ENCODE measurements at places on chromosomes 5 and 9.

- no peak for DNase-seq
Observed at GRCh38 chr5:78808380-78808779, 159.8 kb upstream of the LHFPL2 start.

DNA sequence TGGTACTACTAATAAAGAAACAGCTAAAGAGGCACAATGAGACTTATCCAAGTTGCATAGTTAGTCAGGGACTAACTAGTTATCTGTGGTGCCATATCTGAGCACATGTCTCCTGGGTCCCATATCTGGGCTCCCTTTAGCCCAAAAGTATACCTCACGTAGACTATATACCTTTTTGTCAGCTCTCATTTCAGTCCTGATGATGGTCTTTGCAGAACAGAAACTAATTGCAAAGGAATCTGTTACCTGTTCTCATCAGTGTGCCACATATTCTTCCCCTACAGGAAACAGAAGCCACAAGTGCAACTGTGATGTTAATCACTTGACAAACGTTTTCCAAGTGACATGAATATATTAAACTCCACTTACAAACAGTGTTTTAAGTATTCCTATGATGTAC lies 395.2 kb downstream of the KIAA0825 start:
- no peak for DNase-seq

- peak; percentile 17 for DNase-seq
Observed at GRCh38 chr5:149834246-149834855, 104.2 kb downstream of the PPARGC1B start.

- DNase-seq, result no peak
Observed at GRCh38 chr5:72364171-72364570, 44.0 kb downstream of the PTCD2 start.

- DNase-seq, result no peak
Observed at GRCh38 chr5:75639535-75640311, 28.5 kb downstream of the ANKDD1B start.

GRCh38 chr9:117929868-117930267 lies 225.7 kb downstream of the TLR4 start:
- no peak for DNase-seq

GRCh38 chr9:16202221-16202620 lies 649.4 kb downstream of the CCDC171 start:
- no peak for DNase-seq

DNA sequence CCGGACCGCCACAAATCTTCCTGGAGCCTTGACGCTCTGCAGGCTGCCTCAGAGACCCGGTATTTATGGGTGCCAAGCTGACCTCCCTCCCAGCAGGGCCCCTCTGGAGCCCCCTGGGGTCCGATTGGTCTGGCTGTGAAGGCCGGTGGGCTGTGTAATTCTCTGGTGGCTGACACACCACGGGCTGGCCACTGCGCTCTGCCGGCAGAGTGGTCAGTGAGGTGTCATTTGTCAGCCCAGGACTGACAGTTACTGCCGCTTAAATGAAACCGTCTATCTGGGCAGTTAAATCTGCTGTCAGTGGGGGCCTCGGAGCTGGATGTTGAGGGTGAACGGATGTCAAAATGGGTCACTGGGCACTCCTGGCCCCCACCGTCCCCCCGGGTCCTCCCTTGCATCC lies 10.7 kb downstream of the NR5A1 start:
- no peak for DNase-seq

DNA sequence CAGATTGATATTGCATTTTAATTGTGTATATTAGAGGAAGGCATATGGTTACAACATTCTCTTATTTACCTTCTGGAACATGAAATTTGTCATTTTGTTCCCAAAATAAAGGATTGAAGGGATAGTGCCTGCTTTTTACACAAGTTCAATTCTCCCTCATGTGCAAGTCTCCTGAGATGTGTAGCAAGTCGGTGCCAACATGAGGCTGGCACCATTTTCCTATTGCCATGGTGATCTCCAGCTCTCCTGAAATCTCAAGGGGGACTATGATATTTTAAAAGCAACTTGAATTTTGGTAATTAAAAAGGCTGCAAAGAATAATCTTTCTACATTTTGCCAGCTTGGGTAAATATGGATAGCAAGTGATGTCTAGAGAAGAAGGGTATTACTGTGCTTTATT lies 693.3 kb upstream of the WWC1 start:
- DNase-seq, result no peak

DNA sequence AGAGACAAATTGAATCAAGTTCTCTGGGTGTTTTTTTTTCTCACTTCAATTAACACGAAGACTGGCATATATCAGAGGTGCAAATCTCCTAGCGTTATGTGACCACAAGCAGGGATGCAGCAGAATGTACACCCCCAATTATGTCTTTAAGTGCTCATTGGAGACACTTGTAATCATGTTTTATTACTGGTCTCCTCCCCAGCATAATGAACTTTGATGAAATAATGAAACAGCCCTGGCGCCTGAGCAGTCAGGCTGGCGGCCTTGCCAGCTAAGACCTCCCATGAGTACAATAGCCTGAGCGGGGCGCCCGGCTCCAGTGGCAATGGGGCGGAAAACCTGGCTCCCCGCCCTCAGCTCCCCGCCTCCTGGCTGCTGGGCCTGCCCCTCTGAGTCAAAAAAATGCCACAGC lies 209.4 kb upstream of the MSX2 start:
- peak; percentile 9 for DNase-seq

- DNase-seq, result peak; percentile 63
Observed at GRCh38 chr9:123678038-123678877, 251.7 kb downstream of the DENND1A start.

GRCh38 chr9:28916348-28916747 lies 1343.1 kb upstream of the C9orf72 start:
- no peak for DNase-seq

- DNase-seq, result no peak
Observed at GRCh38 chr9:36154331-36154952, 14.7 kb upstream of the CCIN start.

- no peak for DNase-seq
Observed at GRCh38 chr5:35618781-35619180, 1.1 kb downstream of the SPEF2 start.

- DNase-seq, result no peak
Observed at GRCh38 chr5:1799110-1799601, 481 bp downstream of the MRPL36 start.

GRCh38 chr5:97478483-97478882 lies 295.4 kb upstream of the RIOK2 start:
- no peak for DNase-seq

DNA sequence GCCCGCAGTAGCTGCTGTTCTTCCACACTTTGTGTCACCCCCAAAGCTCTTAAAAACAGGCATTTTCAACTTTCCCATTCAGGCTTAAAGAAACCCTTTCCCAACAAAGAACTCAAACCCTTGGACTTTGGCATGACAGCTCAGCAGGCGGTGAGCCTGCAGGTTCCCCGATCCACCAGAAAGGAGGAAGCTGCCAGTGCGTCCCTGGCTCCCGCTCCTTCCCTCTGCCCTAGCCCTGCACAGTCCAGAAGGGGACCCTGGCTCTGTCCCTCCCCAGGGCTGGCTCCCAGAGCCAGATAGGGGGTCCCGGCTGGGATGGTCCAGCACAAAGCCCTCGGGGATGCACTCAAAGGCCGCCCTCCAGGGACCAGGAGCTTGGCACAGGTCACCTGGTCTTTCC lies 9.6 kb downstream of the SLC9A3 start:
- DNase-seq, result no peak
